ENCODE measurements at places on chromosomes 4 and X. TPM values are rescaled to one million over a fixed set of nuclear protein-coding genes. Genes with fewer than 3 reads are reported as not detected.

TMPRSS11D gene
- total RNA-seq: not detected

HSFX1 gene
- 0.59 TPM for total RNA-seq

GLRB gene
- 1.5 TPM for total RNA-seq

GAGE12J gene
- not detected for total RNA-seq

FAM47E gene
- total RNA-seq: not detected

RAB39B gene
- total RNA-seq: 1.6 TPM

UFSP2 gene
- total RNA-seq: 30.9 TPM

SMARCA1 gene
- total RNA-seq: 18.0 TPM

CXorf38 gene
- 12.1 TPM for total RNA-seq

CHRDL1 gene
- 1.4 TPM for total RNA-seq

ETDA gene
- total RNA-seq: not detected

DCAF12L2 gene
- total RNA-seq: 0.39 TPM

ITGB1BP2 gene
- total RNA-seq: 1.8 TPM

MRPL1 gene
- 35.6 TPM for total RNA-seq

SLITRK4 gene
- total RNA-seq: 7.0 TPM

GABRB1 gene
- total RNA-seq: not detected

PTPN13 gene
- total RNA-seq: 52.4 TPM

ZDHHC15 gene
- total RNA-seq: 0.37 TPM

RASSF6 gene
- total RNA-seq: under 0.01 TPM

CLNK gene
- not detected for total RNA-seq

NAP1L2 gene
- under 0.01 TPM for total RNA-seq

GUF1 gene
- 14.3 TPM for total RNA-seq

CT45A5 gene
- total RNA-seq: not detected

GJB1 gene
- not detected for total RNA-seq

HMX1 gene
- not detected for total RNA-seq

Data from subcutaneous preadipocyte (primary cell).